NCI-H1694 treated with DMSO at 0.1 percent for 48 hours (cell line): ENCODE measurements at places on chromosomes 5 and 9.
A peak's percentile ranks its signal among the peaks of the same experiment; 100 is the strongest.

DNA sequence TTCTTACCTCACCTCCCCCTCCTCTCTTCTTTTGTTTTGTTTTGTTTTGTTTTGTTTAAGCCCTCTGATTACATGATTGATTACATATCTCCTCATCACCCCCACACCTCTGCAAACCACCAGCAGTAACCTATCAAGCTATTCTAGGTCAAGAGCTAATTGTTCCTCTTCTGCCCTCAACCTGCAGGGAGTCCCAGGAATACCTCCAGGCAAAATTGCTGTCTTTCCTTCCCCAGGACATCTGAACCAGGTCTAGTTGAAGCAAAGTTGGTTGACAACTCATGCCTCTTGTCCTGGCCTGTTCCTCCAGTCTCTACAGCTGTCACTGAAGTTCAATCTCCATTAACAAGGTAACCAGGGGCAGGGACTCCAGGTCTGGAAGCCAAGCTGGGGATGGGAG, 80.0 kb upstream of the PTGER4 start:
- DNase-seq, result no peak

DNA sequence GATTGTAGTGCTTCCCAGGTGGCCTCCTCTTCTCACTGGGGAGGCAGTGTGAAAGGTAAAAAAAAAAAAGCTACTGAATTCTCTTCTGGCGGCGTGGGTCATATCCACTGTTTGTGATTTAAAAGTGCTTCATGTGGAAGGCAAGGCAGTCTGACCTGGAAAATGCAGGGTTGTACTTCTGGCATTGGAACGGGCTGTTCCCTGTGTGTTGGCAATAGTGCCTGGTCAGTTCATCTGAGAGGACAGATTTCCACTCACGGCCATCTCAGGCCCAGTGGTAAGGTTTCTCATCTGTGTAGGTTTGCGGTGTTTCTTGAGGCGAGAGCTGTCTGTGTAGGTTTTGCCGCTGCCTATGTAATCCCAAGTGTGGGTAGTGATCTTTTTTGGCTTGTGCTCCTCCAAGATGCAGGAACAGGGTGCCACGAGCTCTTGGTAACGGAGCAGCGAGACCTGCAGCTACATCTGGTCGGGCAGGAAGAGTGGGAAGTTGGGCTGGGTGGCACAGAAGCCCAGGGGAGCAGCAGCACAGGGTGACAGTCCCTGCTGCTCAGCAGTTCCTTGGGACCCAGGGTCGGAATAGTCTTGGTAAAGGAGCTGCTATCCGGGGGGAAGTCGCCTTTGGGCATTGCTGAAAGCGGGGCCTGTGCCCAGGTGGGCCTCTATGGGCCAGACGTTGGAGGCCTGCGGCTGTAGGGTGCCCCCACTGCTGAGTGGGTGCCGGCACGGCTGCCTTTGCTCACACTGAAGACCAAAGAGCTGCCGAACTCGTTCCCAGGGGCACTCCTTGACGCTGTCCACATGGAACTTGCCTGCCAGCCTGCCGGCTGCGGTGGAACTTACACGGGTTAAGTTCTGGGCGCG, 11.2 kb downstream of the RCL1 start:
- DNase-seq, result no peak

GRCh38 chr5:159133041-159133741, 33.5 kb upstream of the EBF1 start:
- DNase-seq, result peak; percentile 45

DNA sequence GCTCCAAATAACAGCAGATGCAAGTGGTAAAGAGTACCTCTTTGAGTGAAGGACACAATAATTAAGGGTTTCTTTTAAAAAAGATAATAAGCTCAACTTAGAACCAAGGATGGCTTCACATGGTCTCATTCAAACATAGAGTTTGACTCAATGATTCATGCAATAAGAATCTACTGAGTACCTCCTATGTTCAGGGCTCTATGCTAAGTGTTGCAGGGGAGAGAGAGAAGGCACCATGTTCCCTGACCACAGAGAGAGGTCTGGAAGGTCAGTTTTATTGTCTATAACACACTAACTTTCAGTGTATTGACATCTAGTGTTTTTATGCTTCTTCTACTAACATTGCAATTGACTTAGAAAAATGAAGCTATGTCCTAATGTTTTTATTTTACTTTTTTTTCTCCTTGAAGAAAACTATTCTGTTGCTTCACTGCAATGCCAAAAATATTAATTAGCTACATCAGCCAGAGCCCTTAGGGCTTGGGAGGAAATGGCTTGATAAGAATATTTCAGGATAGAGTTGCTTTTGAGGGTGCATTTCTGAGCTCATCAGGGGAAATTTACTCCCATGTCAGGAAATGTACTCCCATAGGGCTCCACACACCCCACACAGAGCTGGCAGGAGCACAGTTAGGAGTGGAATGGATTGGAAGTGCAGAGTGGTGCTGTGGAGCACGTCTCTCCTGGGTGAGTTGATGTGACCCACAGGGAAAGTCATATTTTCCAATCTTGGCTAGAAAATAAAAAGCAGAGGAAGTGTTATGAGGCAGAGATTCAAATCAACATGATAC, 106.6 kb downstream of the PDE8B start:
- DNase-seq, result no peak

DNA sequence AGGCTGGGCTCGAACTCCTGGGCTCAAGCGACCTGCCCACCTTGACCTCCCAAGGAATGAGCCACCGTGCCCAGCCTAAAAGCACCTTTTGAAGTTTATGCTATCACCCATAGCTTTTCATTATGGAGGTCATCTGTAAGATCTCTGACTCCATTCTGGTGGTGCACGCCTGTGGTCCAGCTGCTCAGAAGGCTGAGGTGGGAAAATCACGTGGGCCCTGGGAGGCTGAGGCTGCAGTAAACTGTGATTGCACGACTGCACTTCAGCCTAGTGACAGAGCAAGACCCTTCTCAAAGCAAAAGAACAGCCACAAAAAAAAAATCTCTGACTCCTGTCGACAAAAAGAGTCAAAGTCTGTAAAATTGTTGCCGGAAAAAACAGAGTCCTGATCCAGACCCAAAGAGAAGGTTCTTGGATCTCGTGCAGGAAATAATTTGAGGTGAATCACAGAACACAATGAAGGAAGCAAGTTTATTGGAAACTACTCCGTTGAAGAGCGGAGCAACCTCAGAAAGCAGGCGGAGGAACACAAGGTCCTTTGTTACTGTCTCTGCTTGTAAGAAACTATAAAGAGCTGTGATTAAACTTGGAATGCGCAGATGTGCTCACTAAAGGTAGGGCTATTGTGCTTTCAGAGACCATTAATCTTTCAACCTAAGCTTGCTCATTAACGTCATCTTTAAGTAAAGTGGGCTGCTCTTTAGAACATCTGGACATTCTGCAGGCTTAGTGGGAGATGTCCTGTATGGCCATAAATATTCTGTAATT, 2.0 kb upstream of the HAUS6 start:
- no peak for DNase-seq

DNA sequence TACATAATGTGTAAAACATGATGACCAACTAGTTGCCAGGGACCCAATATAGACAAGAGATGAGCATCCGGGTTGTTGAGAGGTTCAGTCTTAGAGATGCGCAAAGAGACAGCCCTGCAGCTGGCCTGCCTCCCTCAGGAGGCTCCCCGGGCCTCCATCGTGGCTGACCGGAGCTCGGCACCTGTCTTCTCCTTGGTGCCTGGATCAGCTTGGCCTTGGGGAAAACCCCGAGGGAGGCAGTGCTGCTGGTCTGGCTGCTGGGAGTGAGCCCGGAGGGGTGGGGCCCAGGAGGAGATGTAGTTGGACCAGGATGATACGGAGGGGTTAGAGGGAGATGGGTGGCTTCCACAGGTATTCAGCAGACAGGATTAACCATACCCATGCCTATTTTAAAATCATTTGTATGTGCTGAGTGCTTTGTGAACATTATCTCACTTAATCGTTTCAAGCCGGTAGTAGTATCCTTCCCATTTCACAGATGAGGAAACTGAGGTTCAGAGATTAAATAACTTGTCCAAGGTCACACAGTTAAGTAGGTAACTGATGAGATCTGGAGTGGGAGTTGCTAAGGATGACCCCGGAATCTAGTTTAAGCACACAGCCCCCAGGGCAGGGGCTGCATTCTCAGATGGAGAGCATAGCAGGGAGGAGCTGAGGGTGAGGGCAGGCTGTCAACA, 173.8 kb downstream of the COL23A1 start:
- no peak for DNase-seq
